Naive B cell (primary cell): ENCODE measurements at places on chromosomes 7 and 10.

DNA sequence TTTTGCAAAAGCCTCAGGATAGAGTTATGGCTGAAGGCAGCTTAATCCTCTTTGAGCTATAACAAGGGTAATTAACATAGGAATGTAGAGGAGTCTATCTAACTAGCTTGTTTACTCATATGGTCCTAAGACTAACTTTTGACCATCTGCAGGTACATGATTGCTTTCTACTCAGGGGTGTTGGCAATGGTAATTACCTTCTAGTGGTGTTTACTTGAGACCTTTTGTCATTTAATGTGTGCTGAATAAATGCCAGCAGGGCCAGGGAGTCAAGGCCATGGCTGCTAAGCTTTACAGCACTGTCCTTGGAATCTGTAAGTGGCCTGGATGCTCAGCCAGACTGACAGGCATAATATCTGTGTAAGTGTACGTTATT, 1325.0 kb downstream of the XPNPEP1 start:
- no peak overlapping the region for H3K4me3 ChIP-seq
- no peaks in the 10 kb centered on the region for H3K27me3 ChIP-seq
- H3K27ac ChIP-seq, result no peak overlapping the region
- H3K4me1 ChIP-seq, result no peaks in the 10 kb centered on the region

- H3K4me1 ChIP-seq, result no peaks in the 10 kb centered on the region
- no peak overlapping the region for H3K4me3 ChIP-seq
- H3K36me3 ChIP-seq, result no peaks in the 10 kb centered on the region
- no peak overlapping the region for H3K27ac ChIP-seq
Observed at GRCh38 chr7:474605-475424, 44.8 kb downstream of the PDGFA start.

- no peaks in the 10 kb centered on the region for H3K27me3 ChIP-seq
- peaks cover 23% of the 10 kb centered on the region for H3K36me3 ChIP-seq
- peak overlapping the region; percentile 78 for H3K27ac ChIP-seq
- no peak overlapping the region for H3K4me3 ChIP-seq
- H3K4me1 ChIP-seq, result peaks cover 35% of the 10 kb centered on the region
- DNase-seq, result no peak
Observed at GRCh38 chr7:102322202-102322715, 34.0 kb downstream of the SPDYE6 start.

DNA sequence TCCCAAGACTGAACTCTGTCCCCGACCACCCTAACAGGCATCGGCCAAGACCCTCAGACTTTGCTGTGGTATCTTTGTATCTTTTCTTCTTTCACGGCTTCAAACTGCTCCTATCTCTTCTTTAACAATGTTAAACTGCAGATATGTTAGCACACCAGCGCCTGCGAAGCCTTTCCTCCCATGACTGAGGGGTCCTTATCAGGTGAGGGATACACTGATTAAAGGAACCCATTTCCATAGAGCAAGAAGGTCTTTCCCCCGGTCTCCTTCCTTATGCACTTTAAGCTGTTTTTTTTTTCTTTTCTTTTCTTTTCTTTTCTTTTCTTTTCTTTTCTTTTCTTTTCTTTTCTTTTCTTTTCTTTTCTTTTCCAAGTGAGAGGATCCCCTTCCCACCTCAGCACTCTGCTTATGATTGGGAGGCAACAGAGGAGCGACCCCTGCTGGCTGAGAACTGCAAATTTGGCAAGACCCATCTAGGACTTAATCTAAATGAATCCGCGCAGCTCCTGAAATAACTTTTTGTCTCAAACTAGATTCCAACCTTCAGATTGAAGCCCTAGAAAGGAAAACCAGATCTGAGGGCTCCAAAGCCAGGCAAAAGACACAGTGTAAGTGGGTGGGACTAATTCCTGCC, 109.9 kb downstream of the ITGB8 start:
- peaks cover 30% of the 10 kb centered on the region for H3K4me1 ChIP-seq
- no peak overlapping the region for H3K27ac ChIP-seq
- no peaks in the 10 kb centered on the region for H3K36me3 ChIP-seq
- H3K27me3 ChIP-seq, result peaks cover 20% of the 10 kb centered on the region
- DNase-seq, result no peak

DNA sequence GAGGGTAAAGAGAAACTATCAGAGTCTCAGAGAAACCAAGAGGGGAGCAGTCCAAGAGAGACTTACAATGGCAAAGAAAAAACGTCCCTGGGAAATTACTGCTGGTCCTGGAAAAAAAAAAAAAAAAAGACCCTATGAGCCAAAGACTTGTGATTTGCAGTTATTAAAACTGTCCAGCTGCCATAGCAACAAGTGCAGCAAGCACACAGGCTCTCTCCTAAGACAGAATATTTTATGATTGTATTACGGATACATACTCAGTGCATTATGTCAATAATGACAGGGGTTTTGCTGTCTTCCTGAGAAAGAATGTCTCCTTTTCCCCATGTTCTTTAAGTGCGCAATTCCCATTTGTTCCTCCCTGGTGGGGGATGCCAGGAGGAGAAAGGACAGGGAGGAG, 178.5 kb downstream of the GPAM start:
- H3K27me3 ChIP-seq, result no peaks in the 10 kb centered on the region
- H3K4me3 ChIP-seq, result no peak overlapping the region
- no peaks in the 10 kb centered on the region for H3K4me1 ChIP-seq
- H3K36me3 ChIP-seq, result no peaks in the 10 kb centered on the region
- no peak overlapping the region for H3K27ac ChIP-seq

DNA sequence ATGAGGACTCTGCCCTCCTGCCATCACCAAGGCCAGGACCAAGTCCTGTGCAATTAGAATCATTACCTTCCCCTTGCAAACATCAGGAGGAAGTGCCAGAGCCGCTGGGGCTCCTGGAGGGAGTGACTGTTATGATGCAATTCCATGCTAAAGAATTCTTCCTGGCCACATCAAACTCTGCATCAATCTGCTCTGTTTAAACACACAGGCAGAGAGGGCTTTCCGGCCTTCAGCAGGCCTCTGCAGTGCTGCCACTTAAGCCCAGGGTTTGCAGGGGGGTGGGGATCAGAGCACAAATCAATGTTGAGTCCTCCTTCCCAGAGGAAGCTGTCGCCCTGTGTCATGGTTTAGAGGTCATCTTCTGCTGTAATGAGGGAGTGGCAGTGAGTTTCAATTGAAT, 58.1 kb downstream of the CTBP2 start:
- no peaks in the 10 kb centered on the region for H3K4me1 ChIP-seq
- no peak overlapping the region for H3K4me3 ChIP-seq
- DNase-seq, result no peak
- H3K36me3 ChIP-seq, result peaks cover under 1% of the 10 kb centered on the region
- H3K27ac ChIP-seq, result no peak overlapping the region

DNA sequence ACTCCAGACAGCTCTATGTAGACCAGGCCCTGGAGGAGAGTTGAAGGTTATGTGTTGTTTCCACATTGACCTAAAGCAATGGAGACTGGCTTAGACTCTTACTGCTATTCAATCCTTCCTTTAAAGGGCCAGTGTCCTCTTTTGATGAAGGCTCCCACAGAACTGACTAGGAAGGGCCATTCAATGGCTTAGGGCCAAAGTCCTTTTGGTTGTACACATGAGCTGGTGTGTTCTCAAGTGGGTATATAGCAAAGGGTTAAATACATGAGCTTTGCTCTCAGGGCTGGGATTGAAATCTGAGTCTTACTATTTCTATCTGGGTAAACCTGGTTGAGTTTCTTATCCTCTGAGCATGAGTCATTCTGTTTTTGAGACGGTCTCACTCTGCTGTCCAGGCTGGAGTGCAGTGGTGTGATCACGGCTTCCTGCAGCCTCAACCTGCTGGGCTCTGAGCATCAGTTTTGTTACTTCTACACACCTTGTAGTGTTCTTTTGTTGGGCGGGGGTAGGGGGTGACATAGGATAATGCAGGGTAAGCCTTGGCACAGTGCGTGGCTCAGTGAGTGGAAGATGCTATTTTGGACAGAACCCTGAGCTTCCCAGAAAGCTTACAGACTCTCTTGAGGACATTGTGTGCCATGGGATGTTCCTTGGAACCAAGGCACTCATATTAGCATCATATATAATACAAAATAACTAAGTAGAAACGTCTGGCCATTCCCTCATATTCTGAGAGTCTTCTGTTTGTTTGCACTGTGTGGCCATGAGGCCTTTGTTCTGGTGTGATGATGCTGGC, 90.1 kb downstream of the ABCC2 start:
- no peak overlapping the region for H3K4me3 ChIP-seq
- H3K27ac ChIP-seq, result no peak overlapping the region
- H3K27me3 ChIP-seq, result peaks cover 28% of the 10 kb centered on the region

DNA sequence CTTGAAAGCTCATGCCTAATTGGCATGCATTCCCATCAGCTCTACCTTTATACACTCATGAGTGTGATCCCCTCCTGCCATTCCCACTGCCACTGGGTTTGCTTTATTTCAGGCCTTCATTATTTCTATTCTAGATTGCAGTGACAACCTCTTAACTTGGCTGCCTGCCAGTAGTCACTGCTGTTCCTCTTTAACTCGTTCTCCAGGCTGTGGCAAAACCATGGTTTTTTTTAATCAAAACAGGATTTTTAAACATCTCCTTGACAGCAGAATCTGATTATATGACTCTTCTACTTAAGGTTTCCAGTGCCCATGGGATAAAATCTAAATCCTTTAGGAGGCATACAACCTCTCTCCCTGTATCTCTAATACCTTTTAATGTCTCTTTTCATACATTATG, 223.7 kb upstream of the PCDH15 start:
- no peak overlapping the region for H3K27ac ChIP-seq
- H3K27me3 ChIP-seq, result no peaks in the 10 kb centered on the region
- H3K4me1 ChIP-seq, result no peaks in the 10 kb centered on the region

GRCh38 chr10:7512487-7512886, 101.7 kb upstream of the SFMBT2 start:
- no peak overlapping the region for H3K4me3 ChIP-seq
- H3K4me1 ChIP-seq, result peaks cover 23% of the 10 kb centered on the region
- H3K36me3 ChIP-seq, result peaks cover 18% of the 10 kb centered on the region
- no peak for DNase-seq
- no peak overlapping the region for H3K27ac ChIP-seq

DNA sequence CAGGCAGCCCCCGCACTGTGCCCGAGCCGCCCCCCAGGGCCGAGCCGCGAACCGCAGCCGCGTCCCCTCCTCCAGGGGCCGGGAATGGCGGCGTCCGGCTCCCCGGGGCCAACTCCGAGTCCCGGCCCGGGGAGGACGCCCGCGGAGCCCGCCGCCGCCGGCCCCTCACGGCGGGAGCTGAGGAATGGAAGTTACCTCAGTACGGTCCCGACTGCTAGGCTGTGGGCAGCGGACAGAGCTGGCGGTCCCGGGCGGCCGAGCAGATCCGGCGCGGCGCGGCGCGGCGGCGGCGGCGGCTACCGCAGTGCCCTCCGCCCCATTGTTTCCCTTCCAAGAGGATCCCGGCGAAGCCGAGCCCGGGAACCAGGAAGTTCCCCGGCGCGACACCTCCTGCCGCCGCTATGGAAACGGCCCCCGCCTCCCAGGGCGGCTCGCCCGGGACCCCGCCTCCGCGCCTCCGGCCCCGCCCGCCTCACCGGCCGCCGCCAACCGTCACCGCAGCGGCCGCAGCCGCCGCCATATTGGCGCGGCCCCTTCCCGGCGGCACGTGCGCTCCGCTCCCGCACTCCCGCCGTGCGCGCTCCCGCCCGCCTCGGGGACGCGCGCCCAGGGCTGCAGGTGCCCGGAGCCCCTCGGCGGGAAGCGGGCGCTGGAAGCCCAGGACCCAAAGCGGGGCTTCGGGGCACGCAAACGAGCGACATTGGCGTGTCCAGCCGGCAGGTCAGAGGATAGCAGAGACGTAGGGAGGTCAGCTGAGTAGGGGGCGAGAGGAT, at the start of gene USP6NL:
Gene USP6NL, minus strand, starts transcription at position 403 of the 773 bp plus-strand sequence. CDS start 14,016 bp downstream, outside the sequence.
- H3K4me1 ChIP-seq, result peaks cover 35% of the 10 kb centered on the region
- H3K4me3 ChIP-seq, result peak within 1 kb of the TSS; percentile 94
- peak within 1 kb of the TSS; percentile 96 for H3K27ac ChIP-seq
- no peaks in the 10 kb centered on the region for H3K36me3 ChIP-seq
- peak; percentile 77 for DNase-seq

- DNase-seq, result no peak
- H3K4me3 ChIP-seq, result no peak overlapping the region
Observed at GRCh38 chr7:127918130-127918529, 113.1 kb downstream of the LRRC4 start.

GRCh38 chr10:130014263-130015074, 50.4 kb upstream of the EBF3 start:
- DNase-seq, result no peak
- no peaks in the 10 kb centered on the region for H3K4me1 ChIP-seq
- no peaks in the 10 kb centered on the region for H3K27me3 ChIP-seq
- no peaks in the 10 kb centered on the region for H3K36me3 ChIP-seq

DNA sequence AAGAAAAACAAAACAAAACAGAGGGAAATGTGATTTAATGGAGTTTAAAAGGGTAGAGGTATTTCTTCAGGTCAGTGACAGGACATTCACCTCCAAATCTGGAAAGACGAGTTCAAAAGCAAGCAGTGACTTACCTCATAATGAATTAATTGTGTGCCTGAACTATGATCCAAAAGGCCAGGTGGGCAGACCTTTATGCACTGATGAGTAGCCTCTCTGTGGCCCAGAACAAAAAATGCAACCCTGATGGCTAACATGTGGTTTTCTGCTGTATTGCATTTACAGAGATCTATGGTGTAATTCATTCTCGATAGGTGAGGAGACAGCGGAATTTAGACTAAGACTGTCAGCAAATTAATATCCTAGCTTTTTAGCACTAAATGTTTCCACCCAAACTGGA, 142.0 kb downstream of the HDAC9 start:
- peaks cover 25% of the 10 kb centered on the region for H3K36me3 ChIP-seq
- no peak overlapping the region for H3K4me3 ChIP-seq
- no peak for DNase-seq
- H3K27ac ChIP-seq, result no peak overlapping the region
- no peaks in the 10 kb centered on the region for H3K27me3 ChIP-seq
- peaks cover 3% of the 10 kb centered on the region for H3K4me1 ChIP-seq

DNA sequence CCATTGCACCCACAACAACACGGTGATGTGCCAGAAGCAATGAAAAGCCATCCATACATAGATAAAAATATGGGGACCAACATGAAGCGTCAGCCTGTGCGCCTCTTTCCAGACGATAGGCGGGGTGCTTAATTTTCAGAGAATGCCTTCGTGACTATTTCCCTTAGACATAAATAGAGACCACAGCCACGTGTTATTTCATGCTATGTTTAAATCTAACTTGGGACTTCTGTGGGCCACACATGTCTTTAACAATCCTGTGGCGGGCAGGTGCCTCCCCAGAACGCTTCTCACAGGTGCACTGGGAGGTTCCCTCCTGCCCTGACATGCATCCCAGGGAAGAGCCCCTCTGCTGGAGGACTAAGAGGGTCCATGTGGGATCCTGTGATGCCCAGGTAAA, 259.7 kb downstream of the ADARB2 start:
- no peak overlapping the region for H3K4me3 ChIP-seq
- no peak overlapping the region for H3K27ac ChIP-seq
- peaks cover 16% of the 10 kb centered on the region for H3K27me3 ChIP-seq
- H3K4me1 ChIP-seq, result peaks cover 21% of the 10 kb centered on the region

DNA sequence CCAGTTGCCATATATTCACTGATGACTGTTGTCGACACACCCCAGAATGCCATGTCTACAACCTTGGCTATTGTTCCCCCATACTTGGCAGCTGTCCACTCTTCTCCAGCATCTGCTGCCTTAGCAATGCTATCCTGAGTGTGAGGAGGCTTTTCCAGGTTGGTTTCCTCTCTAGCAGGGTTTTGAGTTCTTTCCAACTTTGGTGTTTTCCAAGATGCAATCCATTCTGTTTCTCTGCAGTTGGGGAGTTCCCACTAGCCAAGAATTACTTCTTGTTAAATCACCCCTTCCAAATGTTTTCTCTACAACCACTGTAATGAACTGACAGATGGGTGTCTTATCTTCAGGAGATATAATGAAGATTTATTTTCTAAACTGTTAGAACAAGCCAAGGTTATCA, 617.4 kb downstream of the CCSER2 start:
- H3K36me3 ChIP-seq, result no peaks in the 10 kb centered on the region
- no peaks in the 10 kb centered on the region for H3K4me1 ChIP-seq
- no peak for DNase-seq
- no peaks in the 10 kb centered on the region for H3K27me3 ChIP-seq
- H3K4me3 ChIP-seq, result no peak overlapping the region
- H3K27ac ChIP-seq, result no peak overlapping the region
